ENCODE measurements at places on chromosomes 11 and 22. TPM values are rescaled to one million over a fixed set of nuclear protein-coding genes. Genes with fewer than 3 reads are reported as not detected.

DNA sequence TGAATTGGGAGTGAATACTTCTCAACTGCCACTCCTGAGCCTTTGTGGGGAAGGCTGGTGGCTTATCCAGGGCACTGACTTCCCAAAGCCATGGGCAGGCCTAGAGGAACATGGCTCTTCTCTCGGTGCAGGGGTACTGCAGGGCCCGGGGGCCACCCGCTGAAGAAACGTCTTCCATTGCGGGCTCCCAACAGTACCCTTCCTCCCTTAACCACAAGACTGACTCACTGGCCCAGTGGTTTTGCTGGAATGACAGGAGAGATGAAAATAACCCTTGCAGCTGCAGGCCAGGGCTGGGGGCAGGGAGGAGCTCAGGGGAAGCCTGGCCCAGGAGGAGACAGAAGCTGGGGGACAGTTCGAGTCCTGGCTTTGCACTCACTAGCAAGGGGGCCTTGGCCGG, 13.5 kb downstream of the TXN2 start:
- H3K27me3 ChIP-seq = no peaks in the 10 kb centered on the region
- no peak overlapping the region for H3K4me3 ChIP-seq
- H3K36me3 ChIP-seq = no peaks in the 10 kb centered on the region
- no peak overlapping the region for H3K27ac ChIP-seq

DNA sequence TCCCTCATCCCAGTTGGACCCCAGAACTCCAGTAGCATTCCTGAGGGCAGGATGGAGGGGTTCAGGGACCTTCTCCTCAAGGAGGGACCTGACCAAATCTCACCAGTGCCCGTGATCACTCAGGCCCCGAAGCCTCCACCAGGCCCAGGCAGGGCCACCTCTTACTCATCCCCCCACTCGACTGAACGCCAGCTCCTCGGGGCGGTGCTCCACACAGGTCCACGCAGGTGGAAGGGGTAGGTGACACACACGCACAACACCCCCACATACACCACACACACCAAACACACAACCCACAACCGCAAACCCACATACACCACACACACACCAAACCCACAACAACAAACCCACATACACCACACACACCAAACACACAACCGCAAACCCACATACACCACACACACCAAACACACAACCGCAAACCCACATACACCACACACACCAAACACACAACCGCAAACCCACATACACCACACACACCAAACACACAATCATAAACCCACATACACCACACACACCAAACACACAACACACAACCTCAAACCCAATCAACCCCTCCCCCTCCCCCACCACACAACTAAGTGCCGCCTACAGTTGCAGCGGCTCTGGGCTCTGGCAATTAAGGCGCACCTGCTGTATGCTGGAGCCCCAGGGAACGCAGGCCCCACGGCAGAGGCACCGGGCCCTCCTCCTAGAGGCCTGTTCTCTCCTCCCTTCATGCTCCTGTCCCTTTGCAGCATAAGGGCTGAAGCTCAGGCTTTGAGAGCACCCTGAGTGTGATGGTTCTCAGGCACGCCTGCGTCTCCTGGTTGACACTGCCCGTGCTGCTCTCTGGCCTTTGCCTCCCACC, 1318.1 kb downstream of the TBC1D22A start:
- DNase-seq = no peak
- no peaks in the 10 kb centered on the region for H3K27me3 ChIP-seq
- no peak overlapping the region for H3K27ac ChIP-seq
- peaks cover 21% of the 10 kb centered on the region for H3K4me1 ChIP-seq
- no peaks in the 10 kb centered on the region for H3K36me3 ChIP-seq

- DNase-seq = no peak
- no peak overlapping the region for H3K27ac ChIP-seq
- no peak overlapping the region for H3K4me3 ChIP-seq
- no peaks in the 10 kb centered on the region for H3K27me3 ChIP-seq
- no peaks in the 10 kb centered on the region for H3K36me3 ChIP-seq
These were observed 203.4 kb downstream of the LRRC4C start for GRCh38 chr11:41256041-41256440.

DNA sequence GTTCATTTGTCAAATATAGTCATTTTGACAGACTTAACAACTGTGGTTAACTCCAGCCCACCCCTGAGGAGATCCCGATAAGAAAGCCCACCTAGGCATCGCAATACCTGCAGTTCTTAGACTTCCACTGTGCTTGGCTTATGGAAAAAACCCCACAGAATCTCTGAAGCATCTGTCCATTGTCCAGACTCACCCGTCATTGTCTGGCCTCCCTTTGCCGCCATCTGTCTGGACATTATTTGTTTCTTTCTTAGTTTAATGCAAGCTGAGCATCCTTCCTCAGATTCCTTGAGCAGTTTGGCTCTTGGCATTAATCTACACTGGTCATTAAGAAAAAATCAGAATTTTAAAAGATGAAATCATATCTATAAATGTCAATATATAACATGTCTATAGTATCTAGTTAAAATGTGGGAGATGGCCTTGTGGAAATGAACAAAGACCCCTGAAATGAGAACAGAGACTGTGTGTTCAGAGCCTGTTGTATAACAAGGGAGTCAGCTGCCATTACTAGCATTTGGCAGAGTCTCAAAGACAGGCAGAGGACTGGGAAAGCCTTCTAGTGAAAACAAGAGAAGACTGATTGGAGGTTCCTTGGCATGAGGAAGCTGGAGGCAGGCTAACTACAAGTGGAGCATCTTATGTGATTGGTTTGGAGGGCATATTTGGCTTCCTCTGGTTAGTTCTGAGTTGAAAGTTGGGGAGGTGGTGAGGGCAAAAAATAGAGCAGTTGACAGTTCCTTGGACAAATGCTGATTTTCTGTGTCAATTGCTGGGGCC, 80.4 kb downstream of the SPON1 start:
- no peaks in the 10 kb centered on the region for H3K36me3 ChIP-seq
- peaks cover 5% of the 10 kb centered on the region for H3K4me1 ChIP-seq
- no peaks in the 10 kb centered on the region for H3K27me3 ChIP-seq
- no peak overlapping the region for H3K27ac ChIP-seq
- DNase-seq = no peak

- no peak overlapping the region for H3K4me3 ChIP-seq
- H3K27me3 ChIP-seq = no peaks in the 10 kb centered on the region
- H3K4me1 ChIP-seq = peaks cover 9% of the 10 kb centered on the region
- H3K36me3 ChIP-seq = no peaks in the 10 kb centered on the region
- DNase-seq = no peak
- H3K27ac ChIP-seq = no peak overlapping the region
These were observed 128.3 kb upstream of the CSNK2A3 start for GRCh38 chr11:11481371-11481770.

GRCh38 chr11:32088117-32088941, 2.5 kb upstream of the RCN1 start:
- no peak for DNase-seq
- H3K36me3 ChIP-seq = no peaks in the 10 kb centered on the region
- H3K4me1 ChIP-seq = peaks cover 18% of the 10 kb centered on the region
- no peak overlapping the region for H3K4me3 ChIP-seq

ISX gene
- not detected for total RNA-seq

TPH1 gene
- 0.24 TPM for total RNA-seq

P2RX6 gene
- total RNA-seq = 0.36 TPM

LRRC56 gene
- 1.4 TPM for total RNA-seq

HBG2 gene
- not detected for total RNA-seq

Measured in neural progenitor cell (in vitro differentiated cells).